ENCODE measurements at places on chromosomes 7 and 10. TPM values are rescaled to one million over a fixed set of nuclear protein-coding genes. Genes with fewer than 3 reads are reported as not detected.

The HPSE2 gene
- total RNA-seq: not detected

The PYROXD2 gene
- total RNA-seq: 4.4 TPM

The SEMA3E gene
- not detected for total RNA-seq

The FAM13C gene
- total RNA-seq: not detected

The PCLO gene
- total RNA-seq: not detected

The SFRP5 gene
- total RNA-seq: not detected

The RASSF4 gene
- total RNA-seq: 1.0 TPM

The BMS1 gene
- total RNA-seq: 30.4 TPM

The CCZ1B gene
- total RNA-seq: 42.4 TPM

The LAMB1 gene
- total RNA-seq: not detected

GRCh38 chr7:33762151-33762910 is 143.0 kb upstream of the BMPER start:
- H3K4me3 ChIP-seq: no peak overlapping the region
- no peaks in the 10 kb centered on the region for H3K36me3 ChIP-seq
- H3K27ac ChIP-seq: no peak overlapping the region
- H3K27me3 ChIP-seq: no peaks in the 10 kb centered on the region

GRCh38 chr10:78424723-78425122 is 391.1 kb downstream of the RPS24 start:
- no peaks in the 10 kb centered on the region for H3K36me3 ChIP-seq
- H3K4me1 ChIP-seq: no peaks in the 10 kb centered on the region
- DNase-seq: no peak
- no peak overlapping the region for H3K27ac ChIP-seq
- no peak overlapping the region for H3K4me3 ChIP-seq

- H3K4me3 ChIP-seq: peak overlapping the region; percentile 59
- H3K36me3 ChIP-seq: peaks cover 8% of the 10 kb centered on the region
- no peaks in the 10 kb centered on the region for H3K27me3 ChIP-seq
Observed at GRCh38 chr7:149191851-149192250, 3.5 kb upstream of the ZNF282 start.

DNA sequence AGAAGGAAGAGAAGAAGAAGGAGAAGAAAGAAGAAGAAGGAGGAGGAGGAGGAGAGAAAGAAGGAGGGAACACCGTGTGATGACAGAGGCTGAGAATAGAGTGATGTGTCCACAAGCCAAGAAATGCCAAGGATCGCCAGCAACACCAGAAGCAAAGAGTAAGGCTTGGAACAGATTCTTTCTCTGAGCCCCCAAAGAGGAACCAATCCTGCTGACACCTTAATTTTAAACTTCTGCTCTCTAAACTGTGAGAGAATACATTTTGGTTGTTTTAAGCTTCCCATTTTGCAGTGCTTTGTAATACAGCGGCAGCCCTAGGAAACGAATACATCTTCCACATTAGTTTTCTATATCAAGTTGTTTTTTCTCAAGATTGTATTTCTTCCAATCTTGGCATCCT is 13.9 kb upstream of the WNT8B start:
- H3K36me3 ChIP-seq: no peaks in the 10 kb centered on the region
- no peak overlapping the region for H3K4me3 ChIP-seq
- no peaks in the 10 kb centered on the region for H3K4me1 ChIP-seq
- peaks cover 8% of the 10 kb centered on the region for H3K27me3 ChIP-seq

DNA sequence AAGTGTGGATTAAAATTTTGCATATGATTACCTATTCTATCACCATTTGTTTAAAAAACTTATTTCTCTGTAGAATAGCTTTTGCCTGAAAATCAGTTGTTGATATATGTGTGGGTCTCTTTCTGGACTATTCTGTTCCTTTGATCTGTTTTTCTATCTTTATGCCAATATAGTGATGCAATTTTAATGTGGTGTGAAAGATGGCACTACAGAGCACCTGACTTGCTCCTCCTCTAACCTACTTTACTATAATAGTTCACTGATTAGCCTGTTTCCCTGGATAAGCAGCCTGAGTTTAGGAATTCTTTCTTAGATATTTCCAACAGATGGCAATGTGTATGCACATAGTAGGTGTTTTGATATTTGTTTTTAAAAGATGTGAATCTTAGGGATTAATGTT is 294.5 kb downstream of the AUTS2 start:
- H3K4me3 ChIP-seq: no peak overlapping the region
- peaks cover 2% of the 10 kb centered on the region for H3K27me3 ChIP-seq
- peaks cover 6% of the 10 kb centered on the region for H3K4me1 ChIP-seq
- H3K36me3 ChIP-seq: no peaks in the 10 kb centered on the region
- no peak overlapping the region for H3K27ac ChIP-seq
- no peak for DNase-seq

GRCh38 chr7:151672716-151673115 is 153.0 kb upstream of the RHEB start:
- H3K27ac ChIP-seq: no peak overlapping the region
- no peaks in the 10 kb centered on the region for H3K4me1 ChIP-seq
- H3K36me3 ChIP-seq: peaks cover 28% of the 10 kb centered on the region
- H3K4me3 ChIP-seq: no peak overlapping the region

DNA sequence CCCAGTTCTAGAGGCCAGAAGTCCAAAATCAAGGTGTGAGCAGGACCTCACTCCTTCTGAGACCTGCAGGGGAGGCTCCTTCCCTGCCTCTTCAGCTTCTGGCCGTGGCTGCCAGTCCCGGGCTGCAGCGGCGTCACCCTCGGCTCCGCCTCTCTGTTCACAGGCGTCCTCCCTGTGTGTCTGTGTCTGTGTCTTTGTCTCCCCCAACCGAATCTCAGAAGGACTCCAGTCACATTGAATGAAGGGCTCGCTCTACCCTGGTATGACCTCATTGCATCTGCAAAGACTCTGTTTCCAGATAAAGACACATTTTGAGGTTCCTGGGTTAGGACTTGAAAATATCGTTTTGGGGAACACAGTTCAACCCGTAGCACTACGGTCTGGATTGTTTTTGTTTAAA is 33.1 kb upstream of the GALNT11 start:
- H3K4me3 ChIP-seq: no peak overlapping the region
- no peak overlapping the region for H3K27ac ChIP-seq
- H3K4me1 ChIP-seq: peaks cover 10% of the 10 kb centered on the region
- no peaks in the 10 kb centered on the region for H3K36me3 ChIP-seq
- H3K27me3 ChIP-seq: peaks cover 13% of the 10 kb centered on the region
- DNase-seq: peak; percentile 67

- H3K27ac ChIP-seq: peak overlapping the region; percentile 38
- peak; percentile 66 for DNase-seq
- peaks cover 36% of the 10 kb centered on the region for H3K4me1 ChIP-seq
- H3K27me3 ChIP-seq: no peaks in the 10 kb centered on the region
- H3K36me3 ChIP-seq: peaks cover 16% of the 10 kb centered on the region
Observed at GRCh38 chr7:133484086-133484485, 231.2 kb downstream of the EXOC4 start.

GRCh38 chr10:93054486-93054885 is 6.1 kb upstream of the CYP26C1 start:
- no peak for DNase-seq
- H3K4me3 ChIP-seq: no peak overlapping the region
- H3K27me3 ChIP-seq: peaks cover 3% of the 10 kb centered on the region
- no peaks in the 10 kb centered on the region for H3K4me1 ChIP-seq
- H3K36me3 ChIP-seq: peaks cover 10% of the 10 kb centered on the region
- no peak overlapping the region for H3K27ac ChIP-seq

GRCh38 chr7:82818171-82818570 is 344.5 kb downstream of the PCLO start:
- H3K27ac ChIP-seq: no peak overlapping the region
- H3K4me1 ChIP-seq: no peaks in the 10 kb centered on the region
- H3K36me3 ChIP-seq: no peaks in the 10 kb centered on the region
- no peak for DNase-seq
- H3K27me3 ChIP-seq: no peaks in the 10 kb centered on the region
- no peak overlapping the region for H3K4me3 ChIP-seq

GRCh38 chr7:100407285-100408180 is 21.0 kb downstream of the ZCWPW1 start:
- no peak overlapping the region for H3K4me3 ChIP-seq
- no peak overlapping the region for H3K27ac ChIP-seq
- peaks cover 2% of the 10 kb centered on the region for H3K4me1 ChIP-seq
- H3K36me3 ChIP-seq: no peaks in the 10 kb centered on the region
- DNase-seq: peak; percentile 55
- no peaks in the 10 kb centered on the region for H3K27me3 ChIP-seq

GRCh38 chr7:94003446-94004023 is 620 bp downstream of the BET1 start:
- peak; percentile 24 for DNase-seq
- peak overlapping the region; percentile 98 for H3K4me3 ChIP-seq
- H3K36me3 ChIP-seq: peaks cover 2% of the 10 kb centered on the region
- peak overlapping the region; percentile 97 for H3K27ac ChIP-seq

DNA sequence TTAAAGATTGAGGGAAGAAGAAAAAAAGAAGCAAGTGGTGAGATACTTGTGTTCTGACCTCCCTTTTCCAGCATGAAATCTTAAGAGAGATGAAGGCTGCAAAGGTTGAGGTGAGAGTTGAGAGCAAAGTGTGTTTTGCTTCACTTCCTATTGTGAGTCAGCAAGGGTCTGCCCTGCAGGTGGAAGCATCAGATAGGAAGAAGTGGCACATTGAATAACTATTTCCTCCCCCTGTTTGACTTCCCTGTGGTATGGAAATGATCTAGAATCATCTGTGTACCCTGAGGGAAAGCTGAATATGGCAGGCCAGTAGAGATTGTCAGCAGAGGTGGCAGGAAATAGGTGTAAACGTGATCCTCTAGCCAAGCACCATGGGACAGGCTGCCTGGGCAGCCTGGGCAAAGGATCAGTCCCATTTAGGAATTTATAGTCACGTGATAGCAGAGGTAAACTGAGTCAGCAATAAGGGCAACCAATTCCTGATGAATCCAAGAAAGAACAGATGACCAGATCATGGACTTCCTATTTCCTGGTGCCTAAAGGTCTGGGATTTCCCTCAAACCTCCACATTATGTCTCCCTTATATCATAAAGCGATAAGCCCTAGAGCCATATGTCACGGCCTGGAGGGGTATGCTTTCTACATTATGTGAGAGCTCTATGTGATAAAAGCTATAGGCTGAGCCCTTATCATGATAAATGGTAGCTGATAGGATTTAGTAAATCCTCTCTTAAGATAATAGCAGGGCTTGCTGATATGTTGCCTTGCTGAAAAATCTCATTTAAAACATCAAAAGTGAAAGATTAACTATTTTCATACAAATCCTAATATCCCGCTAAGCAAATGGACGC is 287.0 kb downstream of the MDFIC start:
- H3K27ac ChIP-seq: no peak overlapping the region
- peaks cover 2% of the 10 kb centered on the region for H3K36me3 ChIP-seq
- no peak for DNase-seq
- H3K4me1 ChIP-seq: no peaks in the 10 kb centered on the region
- peaks cover 4% of the 10 kb centered on the region for H3K27me3 ChIP-seq

DNA sequence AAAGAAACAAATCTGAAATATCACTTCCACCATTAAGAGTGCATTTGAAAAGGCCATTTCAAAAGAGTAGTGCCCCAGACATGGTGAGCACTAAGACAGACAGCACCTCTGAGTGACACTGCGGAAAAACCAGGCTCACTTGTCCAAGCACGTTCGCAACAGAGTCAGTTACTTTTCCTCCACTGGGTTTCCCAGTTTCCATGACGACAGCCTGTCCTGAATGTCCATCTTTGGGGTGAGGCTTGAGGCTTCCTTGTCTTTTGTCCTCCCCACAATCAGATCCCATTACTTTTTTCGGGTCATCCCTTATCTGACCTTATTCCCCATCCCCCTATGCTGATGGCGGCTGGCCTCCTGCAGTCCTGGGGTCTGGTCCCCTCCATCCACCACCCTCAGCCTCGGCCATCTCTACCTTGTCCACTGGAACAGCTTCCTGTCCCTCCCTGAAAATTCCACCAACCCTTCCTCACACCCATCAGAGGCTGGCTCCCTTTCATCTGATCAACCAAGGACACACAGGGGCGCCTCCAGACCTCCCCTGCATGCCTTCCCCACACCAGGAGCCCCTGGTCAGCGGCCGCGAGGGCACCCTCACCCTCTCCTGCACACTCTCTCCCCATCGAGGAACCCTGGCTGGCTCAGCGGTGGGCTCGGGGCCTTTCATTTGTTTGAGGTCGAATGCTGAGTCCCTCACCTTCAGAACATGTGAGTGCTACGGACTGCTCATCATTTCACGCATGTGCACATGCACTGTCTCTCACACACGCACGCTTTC is 363.6 kb downstream of the DNAJB6 start:
- no peak for DNase-seq
- H3K36me3 ChIP-seq: no peaks in the 10 kb centered on the region
- H3K4me1 ChIP-seq: no peaks in the 10 kb centered on the region
- no peak overlapping the region for H3K27ac ChIP-seq
- H3K27me3 ChIP-seq: peaks cover 28% of the 10 kb centered on the region
- no peak overlapping the region for H3K4me3 ChIP-seq

DNA sequence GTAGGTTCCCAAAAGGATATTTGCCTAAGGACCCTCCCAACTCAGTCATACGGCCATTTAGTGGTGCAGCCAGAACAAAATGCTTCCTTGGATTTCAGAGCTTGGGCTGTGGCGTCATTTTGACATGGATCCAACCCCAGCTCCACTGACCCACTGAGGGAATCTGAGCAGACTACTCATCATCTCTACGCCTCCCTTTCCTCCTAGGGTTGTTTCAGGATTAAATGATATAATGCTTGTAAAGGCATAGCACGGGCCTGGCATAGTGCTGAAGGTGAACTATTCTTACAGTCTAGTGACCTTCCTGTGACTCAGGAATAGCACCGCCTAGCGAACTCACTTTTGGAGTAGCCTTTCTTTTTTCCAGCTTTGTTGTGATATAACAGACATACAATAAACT is 70.3 kb upstream of the LOXL4 start:
- DNase-seq: no peak
- H3K27me3 ChIP-seq: peaks cover 11% of the 10 kb centered on the region
- no peaks in the 10 kb centered on the region for H3K4me1 ChIP-seq
- no peaks in the 10 kb centered on the region for H3K36me3 ChIP-seq
- H3K4me3 ChIP-seq: no peak overlapping the region

DNA sequence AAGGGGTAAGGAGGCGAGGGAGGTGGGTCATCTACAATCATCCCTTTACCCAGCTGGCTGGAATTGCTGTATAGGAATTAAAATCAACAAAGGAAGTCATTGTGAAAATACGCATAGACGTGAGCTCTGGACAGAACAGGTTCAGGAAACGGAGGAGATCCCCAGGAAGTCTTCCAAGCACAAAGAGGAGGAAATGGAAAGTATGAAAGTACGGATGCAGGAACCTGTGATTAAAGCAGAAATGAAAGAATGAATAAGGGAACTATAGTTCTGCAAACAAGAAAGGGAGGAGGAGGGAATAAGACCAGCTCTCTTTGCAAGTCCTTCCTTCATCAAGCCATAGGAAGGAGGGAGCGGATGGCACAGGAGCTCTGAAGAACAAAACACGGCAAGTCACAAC is 61.8 kb downstream of the PYROXD2 start:
- peaks cover 41% of the 10 kb centered on the region for H3K27me3 ChIP-seq
- no peaks in the 10 kb centered on the region for H3K4me1 ChIP-seq
- no peak for DNase-seq
- no peak overlapping the region for H3K27ac ChIP-seq

DNA sequence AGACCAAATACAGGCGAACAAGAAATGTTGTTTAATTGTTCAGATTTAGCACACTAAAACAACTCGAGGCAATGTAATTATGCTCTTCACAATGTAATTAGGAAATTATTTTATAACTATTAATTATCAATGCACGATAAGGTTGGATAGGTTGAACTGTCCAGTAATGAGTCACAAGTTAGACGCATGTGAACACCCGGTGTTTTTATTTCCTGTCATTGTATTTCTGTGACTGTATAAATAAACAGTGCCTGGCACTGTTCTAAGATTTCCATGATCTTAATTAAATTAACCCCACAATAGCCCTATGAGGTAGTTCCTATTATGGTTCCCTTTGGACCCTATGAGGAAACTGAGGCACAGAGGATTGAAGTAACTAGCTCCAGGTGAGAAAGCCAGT is 26.2 kb downstream of the C10orf105 start:
- DNase-seq: no peak
- no peak overlapping the region for H3K4me3 ChIP-seq
- no peaks in the 10 kb centered on the region for H3K36me3 ChIP-seq
- H3K27me3 ChIP-seq: no peaks in the 10 kb centered on the region

Data from activated CD4-positive, alpha-beta T cell treated with anti-CD3 and anti-CD28 coated beads for 36 hours (primary cell).